ENCODE measurements at places on chromosomes 7 and 10.

DNA sequence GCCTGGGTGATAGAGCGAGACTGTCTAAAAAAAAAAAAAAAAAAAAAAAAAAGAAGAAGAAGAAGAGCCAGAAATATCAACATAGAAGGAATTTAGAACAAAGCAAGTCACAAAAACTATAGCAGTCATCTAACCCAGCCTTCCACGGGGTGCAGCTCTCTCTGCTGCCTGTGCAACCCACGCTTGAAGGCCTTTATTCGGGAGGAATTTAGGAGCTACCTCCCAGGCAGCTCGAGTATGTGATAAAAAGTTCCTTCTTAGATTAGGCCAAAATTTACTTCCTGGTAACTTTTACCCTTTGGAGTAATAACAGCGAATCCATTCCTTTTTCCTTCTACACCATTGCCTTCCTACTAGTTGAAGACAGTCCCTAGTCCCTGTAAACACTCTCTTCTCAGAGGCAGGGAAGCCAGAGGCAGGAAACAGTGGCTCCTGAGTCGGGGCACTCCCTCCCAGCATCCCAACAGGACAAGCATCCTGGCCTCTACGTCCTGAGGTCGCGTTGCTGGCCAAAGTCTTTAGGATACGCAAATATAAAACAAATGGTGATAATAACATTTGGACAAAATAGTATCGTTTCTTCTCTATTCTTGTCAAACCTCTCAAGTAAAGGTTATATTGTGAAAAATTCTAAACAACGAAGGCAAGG lies 109.3 kb upstream of the KMT2C start:
- no peak for DNase-seq

DNA sequence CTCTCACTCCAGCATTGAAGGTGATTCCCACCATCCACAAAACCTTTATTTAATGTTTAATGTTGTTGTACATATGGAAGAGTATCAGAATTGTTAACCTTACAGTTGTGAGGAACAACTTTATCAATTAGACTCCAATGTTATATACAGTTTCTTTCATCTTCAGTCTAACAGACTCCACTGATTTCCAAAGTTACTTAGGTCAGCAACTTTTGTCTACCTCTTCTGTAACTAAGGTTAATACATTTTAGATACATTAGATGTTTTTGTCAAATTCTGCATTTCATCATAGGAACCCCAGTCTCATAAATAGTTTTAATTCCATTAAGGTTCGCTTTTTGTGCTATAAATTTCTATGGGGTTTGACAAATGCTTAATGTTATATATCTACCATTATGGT lies 223.9 kb upstream of the POM121L12 start:
- DNase-seq = no peak

DNA sequence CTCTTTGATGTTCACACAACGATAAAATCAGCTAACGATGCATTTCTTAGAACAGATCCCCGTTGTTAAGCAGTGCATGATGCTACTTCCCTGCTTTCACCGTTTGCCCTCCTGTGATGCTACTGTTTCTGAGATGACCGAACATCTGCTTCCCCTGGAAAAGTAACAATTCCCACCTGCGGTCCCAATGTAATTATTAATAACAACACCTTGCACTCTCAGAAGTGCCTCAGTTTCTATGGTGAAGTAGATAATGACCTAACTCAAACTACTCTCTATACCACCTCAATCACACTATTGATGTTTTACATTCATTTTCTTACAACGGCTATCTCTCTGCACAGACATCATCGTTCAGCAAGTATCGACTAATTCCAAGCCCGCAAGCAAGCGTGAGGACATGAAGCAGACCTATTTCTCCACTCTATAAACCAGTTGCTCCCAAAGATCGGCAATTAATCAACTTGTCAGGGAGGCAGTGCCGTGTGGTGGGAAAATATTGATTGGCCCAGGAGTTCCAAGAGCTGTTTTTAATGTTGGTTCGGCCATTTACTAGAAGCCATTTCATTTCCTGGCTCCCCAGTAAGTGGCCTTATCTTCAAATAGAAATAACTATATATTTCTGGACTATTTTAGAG lies 42.7 kb downstream of the FAM107B start:
- no peak for DNase-seq

DNA sequence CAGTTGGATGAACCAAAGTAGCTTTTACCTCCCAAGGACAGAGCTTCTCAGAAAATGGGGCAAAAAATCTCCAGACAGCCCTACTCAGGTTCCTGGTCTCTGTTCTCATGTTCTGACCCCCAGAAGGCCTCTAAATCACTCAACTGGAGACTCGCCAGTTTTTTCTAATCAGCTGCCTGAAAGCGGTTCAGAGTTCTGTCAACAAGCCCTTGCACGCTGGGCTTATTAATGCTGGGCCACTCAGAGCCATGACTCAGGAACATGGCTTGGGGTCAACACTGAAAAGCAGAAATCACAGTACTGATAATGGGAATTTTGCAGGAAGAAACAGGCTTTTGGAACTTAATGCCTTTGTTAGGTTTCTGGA lies 15.3 kb downstream of the ECHDC3 start:
- peak; percentile 91 for DNase-seq

- DNase-seq = no peak
These were observed 13.9 kb upstream of the ZNF862 start for GRCh38 chr7:149824301-149824741.

GRCh38 chr10:25453619-25454018 lies 278.8 kb downstream of the GPR158 start:
- no peak for DNase-seq

DNA sequence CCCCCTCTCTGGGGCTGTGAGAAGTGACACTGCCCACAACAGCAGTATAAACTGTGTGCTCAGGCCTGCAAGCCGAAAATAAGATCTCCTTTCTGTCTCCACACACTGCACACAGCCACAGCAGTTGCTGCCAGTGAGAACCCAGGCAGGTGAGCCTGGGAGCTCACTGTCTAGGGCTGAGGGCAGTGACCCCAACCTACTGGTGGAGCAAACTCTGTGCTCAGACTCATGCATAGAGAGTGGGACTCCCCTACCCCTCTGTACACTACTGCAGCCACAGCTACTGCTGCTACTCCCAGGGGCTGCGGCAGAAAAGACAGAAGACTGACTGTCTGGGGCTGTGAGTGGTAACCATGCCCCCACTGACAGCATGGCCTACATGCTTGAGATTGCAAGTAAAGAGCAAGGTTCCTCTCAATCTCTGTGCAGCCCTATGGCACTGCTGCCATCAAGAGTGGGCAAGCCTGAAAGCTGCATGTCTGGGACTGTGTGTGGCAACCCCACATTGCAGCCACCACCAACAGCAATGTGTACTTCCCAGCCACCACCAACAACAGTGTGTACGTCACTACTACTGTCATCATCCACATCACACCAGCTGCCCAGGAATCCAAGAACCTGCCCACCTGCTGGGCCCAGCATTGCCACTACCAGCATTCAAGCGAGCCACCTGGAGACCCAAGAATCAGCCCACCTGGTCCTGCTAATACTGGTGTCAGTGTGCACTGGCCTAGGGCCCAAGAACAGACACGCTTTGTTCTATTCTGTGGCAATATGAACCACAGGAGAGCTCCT lies 226.1 kb downstream of the XPNPEP1 start:
- no peak for DNase-seq

DNA sequence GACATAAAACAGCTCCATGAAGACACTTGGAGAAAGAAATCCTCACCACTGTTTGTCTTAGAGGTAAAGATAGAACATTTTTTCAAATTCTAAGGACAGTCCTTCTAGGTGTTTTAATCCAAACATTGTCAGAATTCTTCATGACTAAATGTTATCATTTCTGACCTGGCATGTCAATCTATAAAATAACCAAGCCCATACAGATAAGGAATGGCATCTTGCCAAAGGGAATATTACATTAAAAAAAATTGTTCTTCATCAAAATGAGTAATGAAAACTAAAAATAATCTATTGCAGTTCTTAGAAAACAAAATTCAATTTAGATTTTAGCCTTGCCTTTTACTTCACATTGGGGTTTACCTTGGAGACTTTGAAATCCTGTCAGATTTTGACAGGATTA lies 33.6 kb downstream of the DGKB start:
- DNase-seq = no peak

GRCh38 chr10:3568392-3568791 lies 216.6 kb downstream of the KLF6 start:
- no peak for DNase-seq

- DNase-seq = no peak
These were observed 2.0 kb downstream of the ZSCAN21 start for GRCh38 chr7:100051611-100052010.

GRCh38 chr10:113087165-113088029 lies 137.3 kb downstream of the TCF7L2 start:
- no peak for DNase-seq

DNA sequence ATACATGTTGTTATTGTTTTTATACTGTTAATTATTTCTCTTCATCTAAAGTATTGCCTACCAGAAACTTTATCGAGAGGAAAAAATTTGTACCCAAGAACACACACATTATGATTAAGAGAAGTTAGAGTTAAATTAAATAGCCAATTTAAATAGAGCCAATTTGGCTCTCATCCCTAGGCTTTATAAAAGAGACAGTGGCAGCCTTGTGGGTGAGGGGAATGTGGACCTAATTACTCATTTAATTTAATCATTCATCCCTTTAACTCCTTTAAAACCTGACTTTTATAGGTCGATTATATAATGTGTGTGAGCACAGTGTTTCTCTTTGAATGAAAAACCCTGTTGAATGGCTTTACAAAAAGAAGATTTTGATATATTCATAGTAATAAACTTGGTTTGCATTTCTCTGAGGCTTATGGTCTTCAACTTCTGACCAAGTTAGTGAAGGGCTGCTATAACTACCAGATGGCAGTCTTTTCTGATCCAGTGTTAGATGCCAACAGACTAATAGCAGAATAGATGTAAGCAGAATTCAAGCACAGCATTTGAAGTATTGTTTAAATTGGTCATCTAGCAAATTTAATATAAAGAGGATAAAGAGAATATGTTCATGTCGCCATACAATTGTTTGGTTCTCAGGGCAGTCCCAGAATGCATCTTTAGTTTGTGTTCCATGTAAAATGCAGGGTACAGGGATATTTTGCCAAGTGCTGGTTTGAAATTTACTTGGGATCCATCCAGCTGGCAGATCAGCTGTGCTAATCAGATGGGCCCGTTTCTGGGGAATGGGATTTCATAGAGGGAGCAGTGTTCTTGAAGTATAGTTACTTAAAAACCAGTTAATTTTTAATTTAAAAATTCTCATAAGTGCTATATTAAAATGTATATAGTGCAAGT lies 25.3 kb downstream of the ADD3 start:
- DNase-seq = peak; percentile 26

GRCh38 chr7:71096351-71096750 lies 35.6 kb upstream of the GALNT17 start:
- DNase-seq = no peak

GRCh38 chr7:12211711-12212485 lies 804 bp downstream of the TMEM106B start:
- DNase-seq = peak; percentile 21

- DNase-seq = peak; percentile 2
These were observed 9.7 kb downstream of the GET4 start for GRCh38 chr7:885893-886625.

DNA sequence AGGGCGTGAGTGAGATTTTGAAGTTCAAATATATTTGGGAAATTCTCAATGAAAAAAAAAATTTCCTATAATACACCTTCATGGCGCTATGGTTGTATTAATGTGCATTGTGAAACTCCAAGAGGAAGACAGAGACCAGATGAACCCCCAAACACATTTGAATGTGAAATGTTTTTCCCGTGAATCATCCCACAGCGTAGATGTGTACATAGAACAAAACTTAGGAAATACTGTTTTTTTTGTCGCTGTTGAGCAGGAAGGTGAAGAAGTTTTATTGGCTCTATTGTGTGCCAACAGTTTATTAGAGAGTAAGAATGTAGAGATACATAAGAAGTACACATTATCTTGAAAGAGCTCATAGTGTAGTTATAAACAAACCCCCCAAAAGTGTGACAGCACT lies 134.0 kb downstream of the KCND2 start:
- no peak for DNase-seq

- DNase-seq = no peak
These were observed 94.4 kb upstream of the FZD1 start for GRCh38 chr7:91169830-91170191.

DNA sequence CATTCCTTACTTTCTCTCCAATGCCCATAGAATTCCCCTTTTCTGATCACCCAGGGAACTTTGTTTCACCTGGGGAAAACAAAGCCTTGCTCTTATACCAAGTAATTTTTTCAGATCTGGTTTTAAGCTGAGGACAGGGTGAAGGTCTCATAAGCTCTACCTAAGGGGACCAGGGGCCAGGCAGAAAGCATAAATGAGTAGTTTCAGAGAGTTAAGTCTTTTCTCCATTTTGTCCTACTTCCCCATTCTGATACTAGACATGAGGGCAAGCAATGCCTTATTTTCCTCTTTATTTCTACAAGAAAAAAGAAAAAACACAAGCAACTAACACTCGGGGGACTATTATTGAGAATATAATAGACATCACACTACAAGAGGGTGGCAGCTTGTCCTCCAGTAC lies 2.9 kb downstream of the AKR1D1 start:
- DNase-seq = no peak

- peak; percentile 13 for DNase-seq
These were observed 4.8 kb upstream of the MTG1 start for GRCh38 chr10:133388973-133389818.

- DNase-seq = no peak
These were observed 52.5 kb downstream of the CDHR3 start for GRCh38 chr7:106015381-106016218.

DNA sequence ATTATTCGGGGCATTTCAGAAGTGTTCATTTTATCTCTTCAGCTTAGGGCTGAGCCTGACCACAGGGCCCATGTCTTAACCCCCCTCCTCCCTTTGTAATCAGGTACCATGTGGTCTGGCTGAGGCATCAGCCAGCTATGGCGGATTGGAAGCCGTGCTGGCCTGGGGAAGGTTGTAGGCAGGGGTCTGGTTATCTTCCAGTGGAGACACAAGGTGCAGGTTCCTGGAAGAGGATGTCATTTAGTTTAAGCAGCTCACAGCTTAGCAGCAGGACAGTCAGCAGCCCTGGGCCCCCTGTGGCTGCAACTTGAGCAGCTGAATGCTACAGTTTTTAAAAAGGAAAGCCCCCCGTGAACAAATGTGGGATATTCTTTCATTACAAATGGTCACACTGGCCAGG lies 22.1 kb downstream of the BAG3 start:
- no peak for DNase-seq

GRCh38 chr7:76066716-76067503 lies 19.0 kb downstream of the MDH2 start:
- DNase-seq = no peak

Data from adrenal gland (tissue), 19 donors.